ENCODE measurements at places on chromosomes 1 and 21.

DNA sequence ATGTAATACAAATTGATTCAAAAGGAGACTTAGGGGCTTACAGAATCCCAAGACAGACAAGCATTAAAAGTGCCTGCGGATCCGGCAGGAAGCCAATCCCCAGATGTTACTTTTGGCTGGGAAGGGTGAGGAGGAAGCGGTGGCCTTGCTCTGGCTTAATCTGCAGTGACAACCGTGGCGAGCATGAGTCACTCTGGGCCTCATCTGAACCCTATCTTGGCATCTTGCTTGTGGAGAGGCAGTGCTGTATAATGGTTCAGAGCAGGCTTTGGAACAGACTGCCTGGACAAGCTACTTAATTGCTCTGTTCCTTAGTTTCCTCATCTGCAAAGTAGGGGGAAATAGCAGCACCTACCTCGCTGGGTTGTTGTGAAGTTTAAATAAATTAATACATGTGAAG lies 74.1 kb downstream of the XCL2 start:
- peak; percentile 89 for DNase-seq

DNA sequence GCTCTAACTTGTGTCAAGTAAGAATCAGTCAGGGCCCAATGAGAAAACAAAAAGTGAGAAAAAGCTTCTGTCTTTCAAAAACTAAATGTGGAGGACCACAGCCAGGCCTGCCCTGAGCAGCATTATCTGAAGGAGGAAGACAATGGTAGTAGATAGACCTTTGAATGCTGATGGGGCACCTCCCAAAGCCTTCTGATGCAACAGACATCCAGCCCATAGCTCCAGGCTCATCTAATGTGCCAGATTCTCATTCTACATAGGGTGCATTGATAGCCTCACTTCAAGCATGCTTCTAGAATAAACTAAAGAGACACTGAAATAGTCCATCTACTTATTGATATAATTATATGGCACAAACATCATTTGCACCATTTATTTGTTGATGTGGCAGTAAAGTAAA lies 351.6 kb downstream of the HHIPL2 start:
- DNase-seq = no peak

DNA sequence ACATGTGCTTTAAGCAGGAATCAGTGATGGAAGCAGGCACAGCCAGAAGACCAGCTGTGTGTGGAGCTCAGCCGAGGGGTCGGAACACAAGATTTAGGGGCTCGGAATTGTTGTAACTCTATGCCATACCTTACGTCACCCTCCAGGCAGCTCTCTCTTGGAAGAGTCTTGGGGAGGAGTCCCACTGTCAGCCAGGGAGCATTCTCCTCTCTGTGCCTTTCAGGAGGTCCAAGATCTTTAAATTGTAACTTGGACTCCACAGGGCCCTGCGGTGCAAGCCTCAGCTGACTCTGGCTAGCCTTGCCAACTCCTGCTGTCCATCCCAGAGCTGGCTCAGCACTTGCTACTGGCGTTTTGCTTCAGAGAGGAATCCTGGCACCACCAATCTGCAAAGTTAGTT lies 26.4 kb upstream of the ROR1 start:
- no peak for DNase-seq

GRCh38 chr1:218705911-218706893 lies 361.1 kb downstream of the TGFB2 start:
- peak; percentile 99 for DNase-seq

DNA sequence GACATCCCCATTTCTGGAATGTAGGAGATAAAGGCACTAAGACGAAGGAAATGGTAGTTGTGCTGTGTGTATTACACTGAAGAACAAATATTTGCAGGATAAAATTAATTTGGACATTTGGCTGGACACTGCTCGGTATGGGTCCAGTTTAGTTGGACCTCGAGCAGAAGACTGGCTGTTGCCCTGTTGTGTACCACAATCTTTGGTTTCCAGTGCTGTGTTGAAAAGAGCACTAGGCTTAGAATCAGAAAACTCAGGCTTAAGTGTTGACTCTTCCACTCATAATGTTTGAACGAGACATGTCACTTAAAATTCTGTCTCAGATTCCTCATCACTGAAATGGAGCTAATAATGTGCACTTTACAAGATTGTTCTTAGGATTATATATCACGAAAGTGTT lies 1.2 kb upstream of the ARPC5 start:
- no peak for DNase-seq

DNA sequence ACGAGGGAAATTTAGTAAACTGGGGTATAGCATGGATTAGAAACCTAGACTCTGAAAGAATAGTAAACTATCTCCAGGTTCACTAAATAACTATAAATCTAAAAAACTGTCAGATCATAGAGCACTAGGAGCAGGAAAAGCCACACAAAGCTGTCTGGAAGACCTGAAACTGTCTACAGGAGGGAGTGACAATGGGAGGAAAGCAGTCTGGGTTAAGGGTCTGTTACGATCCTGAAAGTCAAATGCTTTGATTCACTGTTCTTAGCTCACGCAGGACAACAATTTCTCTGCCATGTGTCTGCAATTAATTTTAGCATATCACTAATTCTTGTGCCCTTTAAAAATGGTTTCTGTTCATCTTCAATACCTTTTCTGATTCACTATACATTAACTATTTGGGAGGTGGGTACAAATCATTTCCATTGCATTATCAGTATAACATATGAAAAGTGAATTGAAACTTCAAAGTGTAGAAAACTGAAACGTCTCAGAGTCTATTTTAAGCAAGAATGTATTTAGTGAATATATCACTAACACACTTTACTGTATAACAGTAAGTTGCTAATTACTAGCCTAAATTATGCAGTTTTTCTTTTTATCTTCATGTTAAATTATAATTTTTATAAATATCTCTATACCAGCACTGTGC lies 18.4 kb downstream of the CEP170 start:
- DNase-seq = no peak

DNA sequence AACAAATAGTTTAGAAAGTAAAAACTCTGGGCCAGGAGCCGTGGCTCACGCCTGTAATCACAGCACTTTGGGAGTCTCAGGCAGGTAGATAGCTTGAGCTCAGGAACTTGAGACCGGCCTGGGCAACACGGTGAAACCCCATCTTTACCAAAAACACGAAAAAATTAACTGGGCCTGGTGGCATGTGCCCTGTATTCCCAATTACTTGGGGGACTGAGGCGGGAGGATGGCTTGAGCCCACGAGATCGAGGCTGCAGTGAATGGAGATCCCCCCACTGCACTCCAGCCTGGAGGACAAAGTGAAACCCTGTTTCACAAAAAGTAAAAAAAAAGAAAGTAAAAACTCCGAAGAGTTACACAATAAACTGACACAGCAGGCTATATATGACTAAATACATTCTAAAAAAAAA lies 10.6 kb downstream of the CEP170 start:
- DNase-seq = no peak

- DNase-seq = no peak
Measured at GRCh38 chr1:161013488-161014230, 7.3 kb downstream of the F11R start.

Measured in GM04503 (cell line).